HAP-1 (cell line): ENCODE measurements at places on chromosomes 4 and X.

- no peak for DNase-seq
These were observed 29.6 kb upstream of the MND1 start for GRCh38 chr4:153314915-153315314.

DNA sequence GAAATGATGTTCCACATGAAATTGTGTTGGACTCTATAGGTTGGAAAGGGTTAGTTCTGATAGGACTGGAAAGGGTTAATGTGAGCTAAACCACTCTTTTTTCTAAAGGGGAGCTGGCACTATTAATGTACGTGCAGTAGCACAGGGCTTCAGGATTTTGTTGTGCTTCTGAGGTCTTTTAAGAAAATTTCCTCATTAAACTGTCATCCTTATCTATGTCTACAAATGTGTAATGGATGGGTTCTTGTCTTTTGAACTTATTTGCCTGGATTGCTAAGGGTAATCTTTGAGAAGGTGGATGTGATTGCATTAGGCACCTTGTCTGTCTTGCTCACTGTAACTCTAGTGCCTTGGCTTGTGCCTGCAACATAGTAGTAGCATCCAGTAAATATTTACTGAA is 106.0 kb upstream of the SLC4A4 start:
- DNase-seq = no peak

DNA sequence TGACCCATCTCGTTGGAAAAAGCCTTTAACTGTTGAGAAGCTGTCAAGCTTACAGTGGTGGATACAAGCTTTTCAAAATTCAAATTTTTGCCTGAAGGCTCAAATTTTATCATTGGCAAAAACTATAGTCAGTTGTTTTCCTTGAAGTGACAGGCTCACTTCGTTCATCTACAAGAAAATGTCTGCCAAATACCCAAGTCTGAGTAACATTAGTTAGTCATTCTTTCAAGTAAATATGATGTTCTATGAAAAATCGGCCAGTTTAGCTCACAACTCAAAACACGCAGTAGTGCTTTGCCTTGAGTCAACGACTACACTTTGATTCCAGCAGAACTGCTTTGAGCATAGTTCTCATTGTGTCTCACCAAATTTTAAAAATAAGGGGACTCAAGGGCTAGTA is 170.3 kb upstream of the MAMLD1 start:
- DNase-seq = no peak

DNA sequence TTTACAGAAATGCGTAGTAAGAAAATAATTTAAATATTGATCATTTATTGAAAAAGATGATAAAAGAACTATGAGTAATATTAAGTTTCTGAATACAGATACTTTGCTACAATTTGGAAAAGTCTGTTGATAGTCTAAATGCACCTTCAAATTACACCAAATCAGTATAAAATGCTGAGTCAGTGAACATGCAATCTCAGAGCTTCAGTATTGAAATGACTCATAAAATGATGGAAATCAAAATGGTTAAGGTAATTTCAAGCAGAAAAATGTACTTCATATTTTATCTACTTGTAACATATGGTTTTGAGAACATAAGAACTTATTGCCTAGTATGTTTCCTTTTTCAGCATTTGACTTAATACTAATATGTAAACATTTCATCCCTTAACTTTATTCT is 448.2 kb downstream of the PCDH10 start:
- no peak for DNase-seq

- DNase-seq = no peak
These were observed 17.7 kb upstream of the P2RY8 start for GRCh38 chrX:1554469-1555210.

DNA sequence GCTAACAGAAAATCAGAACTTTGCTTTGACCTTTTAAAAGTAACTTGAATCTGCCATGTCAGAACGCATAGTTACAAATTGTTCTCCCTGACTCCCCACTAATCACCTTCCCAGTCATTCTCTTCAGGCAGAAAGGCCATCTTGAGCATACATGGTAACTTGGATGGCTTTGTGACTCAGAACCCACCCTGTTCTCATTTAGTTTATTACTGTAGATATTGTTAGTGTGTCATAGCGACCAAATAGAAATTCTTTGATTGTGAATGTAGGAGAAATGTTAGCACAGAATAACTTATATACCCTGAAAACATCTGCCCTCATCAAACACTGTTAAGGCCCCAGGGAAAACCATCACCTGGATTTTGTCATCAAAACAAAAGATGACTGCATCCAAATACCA is 382.0 kb downstream of the MAGEB5 start:
- no peak for DNase-seq

GRCh38 chr4:149269835-149270234 is 545.8 kb downstream of the IQCM start:
- DNase-seq = no peak

- DNase-seq = no peak
These were observed 234.8 kb downstream of the SHOX start for GRCh38 chrX:865422-865821.

DNA sequence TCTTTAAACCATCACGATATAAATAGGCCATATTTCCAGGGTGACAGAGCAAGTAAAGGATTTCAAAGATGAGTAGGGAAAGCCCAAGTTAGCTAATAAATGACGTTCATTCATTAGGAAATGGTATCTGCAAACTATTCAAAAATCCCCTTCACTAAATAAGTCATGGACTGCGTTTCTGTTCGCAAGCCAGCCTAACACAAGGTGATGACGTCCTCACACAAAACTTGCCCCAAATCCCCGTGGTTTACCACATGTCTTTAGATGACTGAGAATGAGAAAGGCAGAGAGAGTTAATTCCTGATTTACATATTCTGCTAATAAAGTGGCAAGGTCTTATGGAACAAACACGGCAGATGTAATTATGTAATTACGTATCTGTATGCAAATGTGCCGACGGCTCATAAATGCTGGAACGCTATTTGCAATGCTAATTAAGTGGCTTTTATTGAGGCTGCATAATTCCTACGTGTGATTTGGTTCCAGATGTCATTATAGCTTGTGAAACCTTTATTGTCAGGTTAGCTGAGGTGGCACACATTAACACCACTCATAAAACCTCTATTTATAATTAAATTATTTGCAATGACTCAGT is 437.7 kb upstream of the FRG1 start:
- DNase-seq = no peak

- DNase-seq = no peak
These were observed 665 bp upstream of the LRPAP1 start for GRCh38 chr4:3532751-3533422.

- DNase-seq = no peak
These were observed 1217.6 kb downstream of the PCDH18 start for GRCh38 chr4:136314686-136315085.

GRCh38 chr4:155220025-155220424 is 11.6 kb downstream of the NPY2R start:
- DNase-seq = no peak

- DNase-seq = no peak
These were observed 36.1 kb downstream of the DCK start for GRCh38 chr4:71029504-71029903.

DNA sequence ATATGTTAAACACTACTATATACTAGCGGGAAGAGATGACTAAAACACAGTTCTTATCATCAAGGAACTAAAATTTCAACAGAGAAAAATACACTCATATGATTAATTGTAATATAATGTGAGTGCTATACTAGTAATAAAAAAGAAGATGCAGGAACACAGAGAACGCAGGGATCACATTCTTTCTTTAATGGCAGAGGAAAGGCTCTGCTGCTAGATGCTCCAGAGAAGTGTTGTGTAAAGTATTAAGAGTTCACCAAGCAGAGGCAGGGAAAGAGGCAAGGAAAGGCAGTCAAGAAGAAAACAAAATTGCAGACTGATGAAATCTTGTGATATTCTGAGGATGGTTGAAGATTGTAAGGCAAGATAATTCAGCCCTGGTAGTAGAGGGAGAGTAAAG is 394.7 kb downstream of the PDGFC start:
- no peak for DNase-seq

DNA sequence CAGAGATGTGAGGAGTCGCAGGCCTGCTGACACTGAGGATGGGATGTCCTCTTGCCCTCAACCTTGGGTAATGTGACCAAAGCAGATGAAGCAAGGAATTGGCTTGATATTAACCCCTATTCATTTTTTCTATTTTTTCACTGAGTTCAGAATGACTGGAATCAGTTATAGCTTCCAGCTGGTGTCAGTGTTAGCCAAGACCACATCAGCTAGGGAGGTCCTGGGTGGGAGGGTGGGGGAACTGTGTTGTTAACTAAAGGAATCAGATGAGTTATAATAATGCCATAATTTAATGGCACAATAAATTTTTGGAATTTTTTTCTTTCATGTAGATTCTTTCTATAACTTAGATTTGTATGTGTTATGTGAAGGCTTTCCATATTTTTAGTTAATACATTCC is 91.9 kb downstream of the EGF start:
- DNase-seq = no peak

DNA sequence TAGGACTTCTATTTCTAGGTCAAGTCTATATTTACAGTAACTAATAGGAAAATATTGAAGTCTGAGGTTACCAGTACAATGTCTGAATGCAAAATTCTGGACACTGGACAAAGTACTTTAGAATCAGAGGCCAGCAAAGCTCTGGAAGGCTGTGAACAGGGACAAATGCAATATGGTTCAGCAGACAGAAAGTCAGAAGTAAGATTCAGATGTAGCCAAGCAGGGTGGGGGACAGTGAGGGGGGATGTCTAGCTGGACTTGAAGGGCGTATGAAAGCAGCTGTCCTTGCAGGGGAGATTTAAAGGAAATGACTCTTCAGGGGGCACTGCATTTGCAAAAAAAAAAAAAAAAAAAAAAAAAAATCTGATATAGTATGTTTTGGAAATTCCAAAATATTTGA is 2.9 kb downstream of the SORBS2 start:
- no peak for DNase-seq

DNA sequence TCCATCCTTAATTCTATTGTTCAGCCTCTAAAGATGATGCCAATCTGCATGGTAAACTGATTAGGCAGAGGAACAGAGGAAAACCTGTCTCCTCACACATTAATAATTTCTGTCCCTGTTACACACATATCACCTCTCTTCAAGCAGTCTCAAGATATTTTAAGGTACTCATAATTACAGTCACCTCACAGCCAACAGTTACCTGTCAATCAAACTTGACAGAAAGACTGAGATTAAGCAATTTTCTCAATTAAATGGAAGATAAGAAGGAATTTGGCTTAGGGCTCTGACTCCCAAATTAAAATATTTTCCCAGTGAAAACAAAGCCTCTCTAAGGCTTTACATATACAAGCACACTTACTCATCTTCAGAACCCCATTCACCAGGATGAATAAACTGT is 85.2 kb downstream of the MAPK10 start:
- DNase-seq = no peak

GRCh38 chr4:14091531-14091930 is 464.0 kb upstream of the BOD1L1 start:
- no peak for DNase-seq

GRCh38 chr4:6074758-6075157 is 56.5 kb upstream of the C4orf50 start:
- peak; percentile 18 for DNase-seq

DNA sequence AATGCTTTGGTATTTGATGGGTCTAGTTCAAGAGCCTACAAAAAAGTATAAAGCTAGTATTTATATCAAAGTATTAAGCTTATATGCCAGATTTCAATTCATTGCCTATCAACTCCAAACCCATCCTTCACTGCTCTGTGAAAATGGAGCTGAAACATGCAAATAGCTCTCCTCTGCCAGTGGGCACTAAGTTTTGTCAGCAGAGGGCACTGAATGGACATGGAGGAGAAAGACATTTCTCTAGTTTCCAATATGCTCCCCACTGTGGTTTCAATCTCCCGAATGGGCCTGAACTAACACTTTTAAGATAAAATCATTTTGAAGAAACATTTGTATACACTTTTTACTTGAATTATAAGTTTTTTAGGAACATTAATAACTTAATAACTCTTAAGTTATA is 12.4 kb downstream of the PPID start:
- DNase-seq = no peak

DNA sequence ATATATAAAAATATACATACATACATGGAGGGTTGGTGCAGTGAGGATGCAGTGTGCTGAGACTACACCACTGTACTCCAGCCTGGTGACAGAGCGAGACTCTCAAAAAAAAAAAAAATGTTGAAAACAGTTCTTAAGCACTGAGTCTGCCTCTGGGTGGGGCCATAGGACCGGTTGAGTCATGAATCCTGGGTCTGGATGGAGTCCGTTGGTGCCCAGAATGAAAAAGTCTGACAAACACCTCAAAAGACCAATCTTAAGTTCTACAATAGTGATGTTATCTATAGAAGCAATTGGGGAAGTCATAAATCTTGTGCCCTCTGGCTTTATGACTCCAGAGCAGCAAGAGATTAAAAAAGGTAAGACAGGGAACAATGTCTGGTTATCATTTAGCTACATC is 70.4 kb downstream of the FGFBP1 start:
- DNase-seq = no peak

GRCh38 chrX:3712870-3713224 is 602 bp downstream of the PRKX start:
- DNase-seq = no peak

DNA sequence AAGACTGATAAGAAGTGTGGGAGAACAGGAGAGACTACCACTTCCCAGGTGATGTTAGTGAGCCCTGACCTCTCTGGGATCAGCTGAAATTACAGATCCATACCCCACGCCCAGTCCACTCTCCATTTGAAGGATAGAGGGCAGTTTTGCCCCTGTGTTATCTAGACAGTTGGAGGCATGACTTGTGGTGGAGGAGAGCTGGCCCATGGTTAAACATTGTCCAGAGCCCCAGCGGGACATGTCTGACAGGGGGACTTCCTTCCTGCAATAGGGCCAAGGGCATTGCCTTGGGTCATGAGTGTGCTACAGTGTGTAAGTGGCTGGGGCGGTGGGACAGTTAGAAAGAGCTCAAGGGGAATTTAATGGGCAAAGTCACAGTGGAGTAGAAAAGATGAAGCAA is 181.1 kb downstream of the MID1IP1 start:
- DNase-seq = no peak
